CD4-positive, alpha-beta T cell treated with Interferon gamma for 1 hour (primary cell): ENCODE measurements at places on chromosomes 12 and 14.
A peak's percentile ranks its signal among the peaks of the same experiment; 100 is the strongest.

- DNase-seq: no peak
These were observed 198.3 kb upstream of the AMIGO2 start for GRCh38 chr12:47277972-47278448.

DNA sequence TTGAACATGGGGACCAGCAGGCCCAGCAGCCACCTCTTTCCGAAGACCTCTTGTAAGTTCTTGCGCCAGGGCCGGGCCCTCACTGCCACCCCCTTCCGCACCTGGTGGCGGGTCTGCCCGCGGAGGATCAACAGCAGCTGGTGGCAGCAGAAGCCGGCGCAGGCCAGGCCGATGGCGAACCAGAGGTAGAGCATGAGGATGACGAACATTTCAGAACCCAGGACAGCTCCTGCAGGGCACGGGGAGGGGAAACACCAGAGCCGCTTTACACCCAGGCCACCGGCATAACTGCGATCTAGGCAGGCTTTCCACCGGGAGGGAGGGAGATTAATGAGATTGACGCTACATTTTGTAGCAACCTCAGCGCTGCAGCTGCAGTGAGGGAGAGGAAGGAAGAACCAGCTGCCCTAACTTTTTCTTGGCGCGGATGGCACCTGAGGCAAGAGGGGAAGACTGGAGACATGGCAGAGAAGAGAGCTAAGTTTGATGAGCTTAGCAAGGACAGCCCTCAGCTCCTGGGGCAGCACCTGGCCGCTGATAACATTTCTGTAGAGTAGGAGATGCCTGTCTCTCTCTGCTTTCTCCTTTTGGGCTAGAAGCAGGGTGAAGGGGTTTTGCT lies 7.8 kb downstream of the ZDHHC22 start:
- DNase-seq: peak; percentile 37

DNA sequence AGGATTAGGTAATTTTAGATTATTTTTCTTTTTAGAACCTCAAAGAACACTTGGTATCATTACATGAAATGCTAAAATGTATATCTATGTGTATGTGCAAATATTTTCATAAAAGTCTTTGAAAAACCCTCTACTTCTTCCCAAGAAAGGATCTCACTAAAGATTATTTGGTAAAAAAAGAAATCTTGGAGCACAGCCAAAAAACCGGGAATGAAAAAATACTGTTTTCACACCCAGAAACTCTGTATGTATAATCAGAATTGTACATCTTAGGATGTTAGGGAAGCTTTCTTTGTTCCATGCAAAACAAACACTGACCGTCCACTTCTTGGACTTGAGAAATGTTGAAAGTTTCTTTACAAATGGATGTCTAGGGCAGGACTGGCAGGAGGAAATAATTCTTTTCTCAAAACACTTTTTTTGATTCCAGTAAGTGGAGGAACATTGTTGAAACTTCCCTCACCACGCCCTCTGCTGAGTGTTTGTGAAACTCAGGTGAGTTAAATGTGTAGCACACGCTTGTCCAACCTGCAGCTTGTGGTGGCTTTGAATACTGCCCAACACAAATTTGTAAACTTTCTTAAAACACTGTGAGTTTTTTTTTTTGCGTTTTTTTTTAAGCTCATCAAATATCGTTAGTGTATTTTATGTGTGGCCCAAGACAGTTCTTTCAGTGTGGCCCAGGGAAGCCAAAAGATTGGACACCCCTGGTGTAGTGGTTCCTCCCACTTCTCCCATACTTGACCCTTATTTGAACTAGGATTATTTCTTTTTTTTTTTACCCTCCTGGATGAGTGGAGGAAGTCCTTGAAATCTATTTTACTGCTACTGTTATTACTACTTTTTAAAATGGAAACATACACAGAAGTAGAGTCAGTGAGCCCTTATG lies 26.6 kb downstream of the FBXO34 start:
- peak; percentile 9 for DNase-seq

DNA sequence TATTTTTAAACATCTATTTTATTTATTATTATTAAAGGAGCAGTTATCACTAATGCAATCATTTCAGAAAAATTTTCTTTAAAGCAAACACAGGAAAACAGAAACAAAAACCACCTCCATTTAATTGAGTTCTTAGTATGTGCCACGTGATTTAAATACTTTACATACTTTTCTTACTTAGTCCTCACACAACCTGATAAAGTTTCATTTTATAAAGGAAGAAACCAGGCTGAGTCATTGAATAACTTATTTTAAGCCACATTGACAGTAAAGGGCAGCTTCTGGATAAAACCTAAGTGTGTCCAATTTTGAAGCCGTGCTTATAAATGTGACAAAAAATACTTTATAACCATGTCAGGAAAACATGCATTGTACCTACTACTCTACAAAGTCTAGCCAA lies 57.1 kb upstream of the PCED1B start:
- DNase-seq: no peak

GRCh38 chr14:100425429-100425827 lies 102.3 kb downstream of the SLC25A47 start:
- no peak for DNase-seq

DNA sequence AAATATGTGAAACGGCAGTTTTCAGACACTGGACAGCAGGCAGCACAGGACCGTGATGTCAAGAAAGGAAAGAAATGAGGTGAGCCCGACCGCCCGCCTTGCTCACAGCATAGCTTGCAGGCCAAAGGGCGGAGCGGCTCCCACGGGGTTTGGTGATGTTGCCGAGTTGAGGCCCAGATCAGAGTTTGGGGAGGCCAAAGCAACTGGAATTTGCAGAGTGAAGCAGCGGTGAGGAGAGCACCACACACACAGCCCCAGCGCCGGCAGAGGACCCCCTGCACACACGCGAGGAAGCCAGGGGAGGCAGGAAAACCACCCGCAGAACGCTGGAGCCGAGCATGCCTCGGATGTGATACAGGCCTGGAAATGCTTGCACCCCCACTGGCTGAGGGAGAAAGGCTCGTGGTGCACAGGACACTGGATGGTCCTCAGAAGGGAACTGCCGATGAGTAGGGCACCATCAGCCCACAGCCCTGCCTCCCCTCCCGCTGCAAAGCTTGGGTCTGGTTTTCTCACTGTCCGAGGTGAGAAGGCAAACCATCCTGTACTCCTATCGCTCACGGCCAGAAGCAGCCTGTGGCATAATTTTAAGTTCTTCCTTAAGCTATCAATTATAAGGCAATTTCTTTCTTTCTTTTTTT lies 25.7 kb upstream of the PLD4 start:
- no peak for DNase-seq

- DNase-seq: peak; percentile 5
These were observed at the start of gene TTC9 for GRCh38 chr14:70641548-70642302. Gene TTC9 (plus strand): TSS chr14:70641916. CDS start chr14:70642130, 214 bp downstream.

DNA sequence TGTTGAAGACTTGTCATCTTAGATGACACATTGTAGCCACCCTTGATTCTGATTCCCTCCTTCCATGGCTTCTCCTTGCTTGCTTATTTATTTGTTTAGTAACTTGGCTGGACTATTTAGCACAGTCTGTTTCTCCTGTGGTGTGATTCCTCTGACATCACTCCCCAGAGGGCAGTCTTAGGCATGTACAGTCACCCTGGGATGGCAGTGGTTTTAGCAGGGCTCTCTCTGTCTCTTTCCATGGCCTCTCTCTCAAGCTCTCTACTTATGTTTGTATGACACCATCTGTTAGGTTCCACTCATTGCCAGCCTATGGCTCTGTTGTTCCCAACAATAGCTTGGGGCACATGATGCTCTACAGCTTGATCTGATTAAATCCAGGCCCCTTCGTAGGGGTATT lies 158.3 kb downstream of the ADGRD1 start:
- no peak for DNase-seq

GRCh38 chr12:72888693-72889092 lies 616.5 kb downstream of the TRHDE start:
- no peak for DNase-seq

GRCh38 chr12:92739113-92739512 lies 36.3 kb downstream of the PLEKHG7 start:
- no peak for DNase-seq

GRCh38 chr14:82766123-82766522 lies 1232.5 kb upstream of the SEL1L start:
- DNase-seq: no peak

GRCh38 chr12:5807090-5807414 lies 138.0 kb downstream of the ANO2 start:
- DNase-seq: no peak

- DNase-seq: no peak
These were observed 36.6 kb downstream of the TMX1 start for GRCh38 chr14:51276605-51277004.

DNA sequence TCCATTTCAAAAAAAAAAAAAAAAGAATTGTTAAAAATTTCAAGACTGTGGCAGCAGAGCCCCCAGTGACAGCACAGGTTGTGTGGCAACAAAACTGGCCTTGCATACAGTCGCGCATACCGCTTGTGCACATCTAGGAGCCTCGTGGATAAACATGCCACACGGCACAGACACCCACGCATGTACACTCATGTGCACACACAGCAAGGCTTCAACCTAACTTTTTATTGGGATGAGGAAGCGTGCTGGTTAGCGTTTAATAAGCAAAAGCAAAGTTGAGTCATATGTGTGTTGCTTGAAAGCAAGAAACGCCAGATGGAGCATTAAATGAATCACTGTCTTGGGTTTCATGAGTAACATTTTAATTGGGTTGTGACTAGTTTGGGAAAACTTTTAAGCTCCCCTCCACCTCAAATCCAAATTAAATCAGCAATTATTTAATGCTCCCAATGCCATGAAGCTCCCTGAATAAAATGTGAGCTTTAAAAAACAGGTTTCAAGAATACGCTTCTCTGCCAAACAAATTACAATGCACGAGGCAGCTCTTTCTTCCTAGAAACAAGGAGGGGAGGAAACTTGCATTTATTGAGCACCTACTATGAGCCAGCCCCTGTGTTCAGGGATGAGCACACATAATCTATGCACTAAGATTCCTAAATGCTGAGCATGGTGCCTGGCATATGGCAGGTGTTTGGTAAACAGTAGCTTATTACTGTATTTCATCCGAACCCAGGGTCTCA lies 35.7 kb upstream of the EML1 start:
- DNase-seq: no peak

- DNase-seq: no peak
These were observed 27.9 kb upstream of the MYF6 start for GRCh38 chr12:80679346-80680131.

DNA sequence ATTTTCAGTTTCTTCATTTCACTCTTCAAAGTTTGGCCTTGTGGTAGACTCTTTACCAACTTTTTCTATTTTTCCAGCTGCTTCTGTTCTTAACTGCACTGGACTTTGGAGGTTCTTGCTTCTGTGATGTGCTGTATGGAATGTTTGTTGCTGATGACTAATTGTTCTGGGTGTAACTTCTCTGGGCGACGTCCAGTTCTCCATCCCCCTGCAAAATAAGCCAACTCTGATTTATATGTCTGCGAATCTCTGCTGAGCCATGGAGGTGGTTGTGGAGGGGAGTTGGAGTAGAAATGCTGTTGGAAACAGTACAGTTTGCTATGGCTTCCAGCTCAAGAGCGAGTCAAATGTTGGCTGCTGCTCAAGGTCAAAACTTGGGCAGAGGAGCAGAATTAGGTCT lies 113.9 kb upstream of the DYRK2 start:
- no peak for DNase-seq

- DNase-seq: no peak
These were observed 30.8 kb downstream of the TSPAN9 start for GRCh38 chr12:3107954-3108353.

DNA sequence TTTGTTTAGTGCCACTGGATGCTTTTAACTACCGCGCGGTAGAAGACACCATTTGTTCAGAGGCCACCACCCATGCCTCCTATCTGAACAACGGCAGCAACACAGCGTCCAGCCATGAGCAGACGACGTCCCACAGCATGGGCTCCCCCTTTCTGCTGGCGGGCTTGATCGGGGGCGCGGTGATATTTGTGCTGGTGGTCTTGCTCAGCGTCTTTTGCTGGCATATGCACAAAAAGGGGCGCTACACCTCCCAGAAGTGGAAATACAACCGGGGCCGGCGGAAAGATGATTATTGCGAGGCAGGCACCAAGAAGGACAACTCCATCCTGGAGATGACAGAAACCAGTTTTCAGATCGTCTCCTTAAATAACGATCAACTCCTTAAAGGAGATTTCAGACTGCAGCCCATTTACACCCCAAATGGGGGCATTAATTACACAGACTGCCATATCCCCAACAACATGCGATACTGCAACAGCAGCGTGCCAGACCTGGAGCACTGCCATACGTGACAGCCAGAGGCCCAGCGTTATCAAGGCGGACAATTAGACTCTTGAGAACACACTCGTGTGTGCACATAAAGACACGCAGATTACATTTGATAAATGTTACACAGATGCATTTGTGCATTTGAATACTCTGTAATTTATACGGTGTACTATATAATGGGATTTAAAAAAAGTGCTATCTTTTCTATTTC lies 93.2 kb downstream of the FLRT2 start:
- no peak for DNase-seq

DNA sequence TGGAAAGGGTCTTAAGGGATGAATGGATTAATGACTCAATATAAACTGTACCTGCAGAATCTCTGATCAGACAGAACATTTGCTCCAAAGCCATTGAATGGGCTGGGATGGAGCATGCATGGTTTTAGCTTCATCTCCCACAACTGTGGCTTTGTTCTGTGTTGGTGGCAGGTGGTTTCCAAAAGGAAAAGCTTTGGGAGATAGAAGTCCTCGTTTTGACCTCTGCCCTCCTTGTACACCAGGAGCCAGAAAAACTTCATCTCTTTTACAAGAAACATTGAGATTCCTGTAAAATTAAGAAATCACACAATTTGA lies 39.5 kb downstream of the GPR65 start:
- no peak for DNase-seq

GRCh38 chr12:43222796-43223195 lies 329.2 kb downstream of the ADAMTS20 start:
- no peak for DNase-seq

- no peak for DNase-seq
These were observed 27.3 kb downstream of the ABCD2 start for GRCh38 chr12:39592295-39592694.

DNA sequence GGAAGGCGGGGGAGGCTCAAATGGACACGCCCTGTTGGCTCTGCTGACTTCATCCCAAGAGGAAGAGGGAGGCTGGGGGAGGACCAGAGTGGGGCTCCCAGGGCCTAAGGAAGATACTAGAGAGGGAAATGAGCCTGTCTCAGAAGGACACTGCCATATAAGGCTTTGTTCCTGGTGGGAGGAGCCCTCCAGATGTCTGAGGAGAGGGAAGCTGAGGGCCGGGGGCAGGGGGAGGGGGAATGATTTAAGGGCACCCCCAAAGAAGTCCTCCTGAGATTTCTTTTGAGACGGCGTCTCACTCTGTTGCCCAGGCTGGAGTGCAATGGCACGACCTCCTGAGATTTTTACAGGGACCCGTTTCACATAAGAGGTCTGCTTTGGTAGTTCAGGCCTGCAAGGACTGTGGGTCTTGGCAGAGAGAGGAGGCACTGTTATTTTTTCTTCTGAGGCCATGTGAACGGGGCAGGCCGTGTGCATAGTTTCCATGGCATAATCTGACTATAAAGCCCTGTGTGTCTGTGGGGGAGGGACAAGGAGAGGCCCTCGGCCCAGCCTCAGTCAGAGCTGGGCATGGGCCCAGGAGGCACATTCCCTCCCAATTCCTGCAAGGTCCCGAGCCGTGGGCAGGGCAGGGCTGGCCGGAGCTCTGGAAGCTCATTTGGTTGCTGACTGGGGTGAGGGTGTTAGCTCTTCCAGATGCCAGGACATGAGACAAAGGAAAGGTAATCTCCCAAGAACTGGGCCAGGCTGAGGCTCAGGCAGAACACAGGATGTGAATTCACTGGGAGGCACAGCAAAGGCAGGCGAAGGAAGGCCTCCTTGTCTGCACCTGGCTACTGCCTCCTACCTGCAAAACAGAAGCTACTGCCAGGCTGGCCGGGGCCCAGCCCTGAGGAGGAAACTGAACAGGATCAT lies 22.2 kb upstream of the PLEKHG3 start:
- no peak for DNase-seq
